Parietal lobe (tissue), 2 donors: ENCODE measurements at places on chromosomes 1 and 21. TPM values are rescaled to one million over a fixed set of nuclear protein-coding genes. Genes with fewer than 3 reads are reported as not detected.

DCST1 gene
- not detected for total RNA-seq

SLFNL1 gene
- 4.4 TPM for total RNA-seq

CFHR5 gene
- not detected for total RNA-seq

PYHIN1 gene
- not detected for total RNA-seq

RGS8 gene
- 10.3 TPM for total RNA-seq

SLC19A1 gene
- 27.2 TPM for total RNA-seq

S100A10 gene
- total RNA-seq: 1.6 TPM

ERG gene
- 2.5 TPM for total RNA-seq

PRDM15 gene
- 14.7 TPM for total RNA-seq

PLPPR4 gene
- total RNA-seq: 158 TPM

OR10J1 gene
- total RNA-seq: not detected

OR2AK2 gene
- 6.6 TPM for total RNA-seq

BCL2L15 gene
- 3.8 TPM for total RNA-seq

CD1E gene
- not detected for total RNA-seq

AGBL4 gene
- 9.7 TPM for total RNA-seq

PLPP3 gene
- total RNA-seq: 33.2 TPM

GPR37L1 gene
- total RNA-seq: 0.63 TPM
